Stimulated activated CD4-positive, alpha-beta T cell treated with anti-CD3 and anti-CD28 coated beads, TNF-alpha, amount 100 ng/mL, for 1 hour (primary cell): ENCODE measurements at places on chromosomes 13 and 19.

- DNase-seq = no peak
These were observed 1388.0 kb downstream of the EFNB2 start for GRCh38 chr13:105147461-105147860.

- DNase-seq = no peak
These were observed 3.1 kb downstream of the SLC1A5 start for GRCh38 chr19:46785054-46785979.

DNA sequence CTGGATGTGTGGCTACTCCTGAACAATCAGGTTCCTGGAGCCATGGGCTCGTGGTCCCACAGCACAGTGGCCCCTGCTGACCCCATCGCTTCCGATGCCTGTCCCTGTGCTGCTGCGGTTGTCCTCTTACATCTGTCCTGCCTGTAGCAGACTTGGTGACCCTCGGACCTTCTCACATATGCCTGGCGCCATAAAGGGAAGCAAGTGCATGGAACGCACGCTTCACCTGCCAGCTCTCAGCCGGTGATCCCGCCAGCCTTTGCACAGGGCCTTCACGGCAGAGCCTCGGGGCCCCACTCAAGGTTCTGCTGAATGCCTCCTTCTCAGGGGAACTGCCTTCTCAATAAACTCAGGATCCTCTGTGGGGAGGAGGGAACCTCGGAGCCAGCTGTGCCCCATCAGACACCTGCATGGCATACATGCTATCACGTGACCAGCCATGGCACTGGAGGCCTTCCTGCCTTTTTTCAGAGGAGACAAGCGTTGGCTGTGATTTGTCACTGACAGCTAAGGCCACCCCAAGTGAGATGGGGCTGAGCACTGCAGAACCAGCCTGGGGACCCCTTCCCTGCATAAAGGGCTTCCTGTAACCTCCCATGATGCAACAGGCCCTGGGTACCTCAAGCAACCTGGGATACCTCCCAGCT lies 24.3 kb downstream of the PEPD start:
- no peak for DNase-seq

- no peak for DNase-seq
These were observed 53.9 kb upstream of the FLT1 start for GRCh38 chr13:28548872-28549271.

GRCh38 chr19:45218911-45219743 lies 26.1 kb downstream of the EXOC3L2 start:
- no peak for DNase-seq
